Neural crest cell (in vitro differentiated cells): ENCODE measurements at places on chromosomes 4 and X.

GRCh38 chrX:40966213-40966820, 118.9 kb upstream of the USP9X start:
- DNase-seq = no peak

DNA sequence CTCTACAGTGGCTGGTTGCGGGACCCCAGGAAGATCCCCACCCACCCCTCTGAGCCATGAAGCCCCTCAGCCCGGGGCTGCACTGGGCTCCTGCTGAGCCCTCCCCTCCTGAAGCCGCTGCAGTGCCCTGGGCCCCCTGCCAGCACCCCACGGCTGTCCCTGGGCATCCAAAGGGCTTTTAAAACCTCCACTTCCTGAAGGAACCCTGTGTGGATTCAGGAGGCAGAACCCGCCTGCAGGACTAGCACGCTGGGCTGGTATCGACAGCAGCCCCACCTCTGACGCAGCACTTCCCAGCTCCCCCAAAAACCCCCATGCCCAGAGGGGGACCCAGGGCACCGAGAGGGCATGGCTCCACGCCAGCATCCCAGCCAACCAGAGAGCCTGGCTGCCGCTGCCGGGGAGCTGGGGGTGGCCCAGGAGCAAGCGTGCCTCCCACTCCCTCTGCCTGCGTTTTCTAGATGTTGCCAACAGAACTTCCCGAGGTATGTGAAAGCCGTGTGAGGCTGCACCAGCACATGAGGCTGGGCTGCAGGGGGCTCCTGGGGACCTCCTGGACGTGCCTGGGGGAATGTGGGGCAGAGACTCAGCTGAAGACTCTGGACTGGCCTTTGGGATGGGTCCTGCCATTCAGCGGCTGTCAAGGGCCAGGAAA, 6.3 kb downstream of the MXD4 start:
- DNase-seq = no peak

DNA sequence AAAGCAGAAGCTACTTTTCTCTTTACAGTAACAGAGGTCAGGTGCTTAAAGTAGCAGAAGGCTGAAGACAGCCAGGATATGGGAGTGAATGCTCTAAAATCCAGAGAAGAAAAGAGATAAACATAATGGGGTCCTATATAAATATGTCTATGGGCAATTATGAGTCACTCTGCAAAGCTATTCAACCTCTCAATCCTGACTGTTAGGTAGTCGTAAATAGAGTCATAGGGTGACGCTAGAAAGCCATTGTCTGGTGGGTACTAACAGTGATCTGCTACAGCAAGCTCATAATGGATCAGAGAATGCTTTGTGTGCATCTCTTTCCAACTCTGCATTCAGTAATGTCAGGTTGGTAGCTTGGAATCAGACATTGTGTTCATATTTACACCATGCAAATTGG, 53.5 kb upstream of the PDE5A start:
- no peak for DNase-seq

DNA sequence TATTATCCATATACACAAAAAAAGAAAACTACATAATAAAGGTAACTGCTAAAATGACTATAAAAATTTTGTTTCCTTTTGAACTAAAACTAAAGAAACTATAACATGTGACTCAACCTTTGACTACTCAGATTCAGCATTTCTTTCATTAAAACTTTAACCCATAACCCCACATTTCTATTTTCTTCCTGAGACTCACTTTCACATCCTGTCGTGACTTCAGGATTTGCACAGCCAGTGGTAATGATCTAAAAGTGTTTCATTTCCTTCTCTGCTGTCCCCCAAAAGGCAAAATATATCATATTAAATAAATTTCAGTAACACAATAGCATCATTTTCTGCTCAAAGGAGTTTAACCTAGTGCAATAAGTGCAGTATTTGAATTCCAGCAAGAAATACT, 1022.4 kb upstream of the DIAPH2 start:
- no peak for DNase-seq

DNA sequence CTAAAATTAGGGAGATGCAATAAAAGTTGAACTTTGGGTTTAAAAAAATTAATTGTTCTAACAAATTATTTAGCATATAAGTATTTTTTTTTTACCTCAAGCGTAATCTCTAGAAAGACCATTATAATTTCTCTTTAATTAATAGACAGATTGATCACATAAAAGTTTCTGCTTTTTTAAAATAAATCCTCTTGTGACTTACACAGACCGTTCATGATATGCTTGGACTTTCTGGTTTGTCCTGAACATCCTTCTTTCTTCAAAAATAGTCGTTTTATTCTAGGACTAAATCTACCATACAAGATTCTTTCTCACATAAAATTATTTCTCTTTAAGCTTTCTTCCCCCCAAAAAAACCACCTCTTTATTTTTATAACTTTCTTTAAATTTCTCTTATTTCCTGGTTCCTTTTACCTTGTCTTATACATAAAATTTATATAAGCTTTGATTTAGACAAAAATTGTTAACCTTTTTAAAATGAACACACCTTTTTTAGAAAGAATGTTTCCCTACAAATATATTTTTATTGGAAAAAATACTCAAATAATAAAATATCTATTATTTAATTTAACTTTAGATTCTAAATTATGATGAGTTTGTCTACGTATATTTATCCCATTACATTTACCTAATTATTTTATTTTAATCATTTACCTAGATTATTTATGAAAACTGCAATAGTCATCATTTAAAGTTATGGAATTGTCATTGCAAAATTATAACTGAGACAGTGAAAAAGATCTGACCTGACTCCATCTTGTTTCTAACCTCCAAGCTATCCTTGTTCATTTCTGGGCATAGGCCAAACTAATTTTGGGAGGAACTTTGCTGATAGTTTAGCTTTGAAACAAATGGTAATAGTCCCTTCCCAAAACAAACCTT, 37.6 kb downstream of the PGRMC2 start:
- DNase-seq = no peak

DNA sequence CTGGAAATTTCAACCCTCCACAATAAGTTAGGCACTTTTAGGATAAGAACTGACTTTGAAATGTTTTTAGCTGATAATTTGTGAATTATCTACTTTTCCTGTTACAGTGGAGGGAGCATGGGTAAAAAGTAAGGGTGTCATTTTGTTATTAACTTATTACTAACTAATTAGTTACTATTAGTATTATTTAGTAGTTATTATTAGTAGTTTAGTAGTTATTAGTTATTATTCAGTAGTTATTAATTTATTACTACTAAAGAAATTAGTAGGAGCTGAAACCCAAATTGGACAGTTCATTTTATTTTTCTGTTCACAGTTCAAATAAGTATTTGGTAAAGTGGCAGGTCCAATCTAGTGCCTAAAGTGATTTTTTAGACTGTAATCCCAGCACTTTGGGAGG, 5.4 kb downstream of the ADH1A start:
- DNase-seq = no peak

- DNase-seq = no peak
Observed at GRCh38 chrX:114906984-114907510, 110.4 kb downstream of the IL13RA2 start.

DNA sequence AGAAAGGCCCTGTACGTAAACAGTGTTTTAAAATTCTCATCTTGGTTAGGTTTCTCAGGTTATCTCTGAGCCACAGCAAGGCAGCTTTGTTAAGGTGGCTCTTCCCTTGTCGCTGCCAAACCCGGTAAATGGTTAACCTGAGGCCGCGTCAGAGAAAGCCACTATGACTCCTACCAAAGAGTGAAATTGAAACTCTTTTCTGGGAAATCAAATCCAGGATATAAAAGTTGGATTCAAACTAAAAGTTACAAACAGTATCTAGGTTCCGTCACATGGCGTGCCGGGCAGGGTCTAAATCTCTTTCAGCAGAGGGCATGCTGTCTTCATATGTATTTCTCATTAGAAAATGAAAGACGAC, 433 bp downstream of the MMAA start:
- DNase-seq = no peak

DNA sequence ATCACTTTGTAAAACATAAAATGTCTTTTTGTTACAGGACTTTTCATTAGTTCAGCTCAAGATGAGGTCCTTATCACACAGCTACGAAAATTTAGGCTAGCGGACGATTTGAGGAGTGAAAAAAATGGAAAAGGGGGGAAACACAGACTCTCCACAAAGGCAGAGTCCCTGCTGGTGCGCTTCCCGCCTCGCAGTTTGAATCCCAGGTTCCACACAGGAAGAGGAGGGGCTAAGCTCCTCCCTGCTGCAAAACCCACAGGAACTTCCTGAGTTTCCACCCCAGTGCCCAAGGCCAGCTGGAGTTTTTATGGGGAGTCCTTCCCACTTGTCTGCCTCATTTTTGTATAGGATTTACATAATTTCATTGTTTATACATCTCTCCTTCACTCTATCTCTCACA, 11.2 kb downstream of the ADAM29 start:
- DNase-seq = no peak

DNA sequence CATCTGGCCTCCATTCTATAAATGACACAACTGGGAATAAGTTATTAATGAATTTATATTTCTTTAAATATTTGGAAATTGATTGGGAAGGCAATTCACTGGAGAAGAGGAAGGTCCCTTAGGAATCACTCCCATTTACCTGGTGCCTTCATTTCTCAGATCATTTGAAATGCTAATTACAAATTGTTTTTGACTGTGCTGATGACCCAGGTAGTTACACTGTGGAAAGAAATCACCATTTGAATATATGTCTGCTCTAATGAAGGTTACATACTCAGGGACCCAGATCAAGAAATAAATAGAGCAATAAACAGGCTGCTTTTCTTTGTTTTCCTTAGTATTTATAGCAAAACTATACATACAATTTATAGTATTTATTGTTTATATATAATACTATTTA, 1759.1 kb downstream of the ARAP2 start:
- no peak for DNase-seq

DNA sequence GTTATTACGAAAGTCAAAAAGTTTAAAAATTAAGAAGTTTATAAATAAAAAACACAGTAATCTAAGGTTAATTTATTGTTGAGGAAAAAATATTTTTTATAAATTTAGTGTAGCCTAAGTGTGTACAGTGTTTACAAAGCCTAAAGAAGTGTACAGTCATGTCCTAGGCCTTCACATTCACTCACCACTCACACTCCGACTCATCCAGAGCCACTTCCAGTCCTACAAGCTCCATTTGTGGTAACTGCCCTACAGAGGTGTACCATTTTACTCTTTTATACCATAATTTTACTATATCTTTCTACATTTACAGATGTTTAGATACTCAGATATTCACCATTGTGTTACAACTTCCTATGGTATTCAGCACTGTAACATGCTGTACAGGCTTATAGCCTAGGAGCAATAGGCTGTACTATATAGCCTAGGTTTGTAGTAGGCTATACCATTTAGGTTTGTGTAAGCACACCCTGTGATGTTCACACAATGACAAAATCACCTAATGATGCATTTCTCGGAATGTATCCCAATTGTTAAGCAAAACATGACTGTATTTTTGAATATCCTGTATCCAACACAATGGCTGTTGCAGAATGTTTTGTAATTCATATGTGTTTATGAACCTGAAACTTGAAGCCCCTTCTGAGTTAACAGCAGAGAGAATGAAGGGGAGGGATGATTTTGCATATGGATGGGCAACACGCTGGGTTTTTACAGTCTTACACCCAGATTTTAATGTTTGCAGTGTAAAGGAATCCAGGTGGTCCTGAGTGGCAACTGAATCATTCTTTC, 3.1 kb downstream of the PPBP start:
- no peak for DNase-seq

DNA sequence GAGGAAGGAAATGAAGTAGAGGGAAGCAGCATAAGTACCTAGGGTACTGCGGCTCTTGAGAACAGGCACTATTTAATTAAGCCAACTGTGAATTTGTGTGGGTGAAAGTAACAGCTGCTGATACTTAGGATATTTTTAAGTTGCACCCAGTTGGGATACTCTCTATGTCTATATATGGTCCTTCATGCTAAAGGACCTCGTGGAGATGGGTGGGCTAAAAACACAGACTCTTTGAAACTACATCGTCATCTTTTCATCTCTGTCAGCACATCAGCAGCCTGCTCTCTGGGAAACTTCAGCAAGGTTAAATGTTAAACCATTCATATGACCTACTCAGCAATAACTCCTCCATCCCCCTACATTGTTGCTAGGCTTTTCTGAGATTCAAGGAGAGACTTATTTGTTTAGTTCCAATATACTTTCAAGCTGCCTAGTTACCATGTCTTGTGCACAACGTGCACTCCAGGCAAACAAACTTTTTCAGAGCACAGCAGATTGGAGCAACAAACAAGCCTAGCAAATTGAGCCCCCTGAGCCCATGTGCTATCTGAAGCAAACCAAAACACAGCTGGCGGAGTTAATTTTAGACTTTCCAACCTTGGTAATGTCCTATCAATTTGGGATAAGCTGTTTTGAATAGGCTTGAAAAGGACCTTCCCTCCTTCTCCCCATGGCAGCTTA, 6.2 kb upstream of the MOB1B start:
- no peak for DNase-seq

DNA sequence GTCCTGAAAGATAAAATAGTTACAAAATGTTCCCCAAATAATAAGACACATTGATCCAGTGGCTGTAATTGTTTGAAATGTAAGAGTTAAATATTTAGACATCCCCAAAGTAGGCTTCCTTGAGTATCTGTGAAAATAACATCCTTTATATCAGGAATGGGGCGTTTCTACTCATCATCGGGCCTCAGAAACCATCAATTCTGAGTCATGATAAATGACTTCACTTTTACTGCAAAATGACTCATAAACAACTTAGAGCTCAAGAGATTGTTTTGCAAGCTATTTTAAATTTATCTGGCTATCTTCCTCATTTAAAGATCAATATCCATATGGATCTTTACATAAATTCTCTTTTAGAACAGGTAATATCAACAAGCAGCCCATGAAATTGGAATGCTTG, 369.4 kb upstream of the CNKSR2 start:
- no peak for DNase-seq

GRCh38 chrX:151801980-151802379, 67.4 kb downstream of the CNGA2 start:
- no peak for DNase-seq

DNA sequence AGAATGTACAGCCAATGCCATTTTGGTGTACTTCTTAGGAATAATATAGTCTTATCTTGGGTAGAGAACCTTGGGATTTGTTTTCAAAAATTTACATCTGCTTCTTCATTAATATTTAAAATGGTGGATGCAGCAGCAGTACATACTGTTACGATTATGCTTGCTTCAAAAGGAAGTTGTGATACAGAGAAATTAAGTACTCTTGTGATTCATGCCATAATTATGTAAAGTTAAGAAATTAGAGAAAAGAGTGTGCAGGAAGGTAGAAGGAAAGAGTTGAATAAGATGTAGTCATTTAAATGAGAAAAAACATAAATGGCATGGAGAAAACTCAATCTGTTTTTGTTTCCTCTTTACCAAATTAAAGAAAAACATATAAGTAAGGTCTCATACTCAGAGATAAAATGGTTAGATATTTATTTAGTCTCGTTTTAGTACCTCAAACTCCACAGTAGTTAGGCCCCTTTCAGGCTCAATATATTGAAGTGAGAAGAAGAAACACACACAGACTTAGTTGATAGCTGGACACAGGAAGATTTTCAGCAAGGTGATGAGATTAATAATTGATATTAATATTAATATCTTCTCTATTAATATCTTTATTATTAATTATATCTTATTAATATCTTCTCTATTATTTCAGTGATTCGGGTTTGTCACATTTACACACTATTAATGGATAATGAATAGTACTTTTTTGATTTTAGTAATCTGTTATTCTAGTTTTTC, 70.1 kb upstream of the HPGD start:
- no peak for DNase-seq
